Endothelial cell of coronary artery (primary cell): ENCODE measurements at places on chromosomes 12 and 14. TPM values are rescaled to one million over a fixed set of nuclear protein-coding genes. Genes with fewer than 3 reads are reported as not detected.

NRXN3 gene
- 2.6 and 3.3 TPM in 2 replicates for total RNA-seq

PACS2 gene
- total RNA-seq, result 49.5 and 71.0 TPM in 2 replicates

TSPAN9 gene
- 58.6 and 64.8 TPM in 2 replicates for total RNA-seq

POLE gene
- 26.4 and 28.1 TPM in 2 replicates for total RNA-seq

GSC gene
- total RNA-seq, result 0.09 TPM in 1 of 2 replicates, not detected in the other

SERPINA9 gene
- 0.09 TPM in 1 of 2 replicates, not detected in the other for total RNA-seq

HHIPL1 gene
- 2.0 and 4.4 TPM in 2 replicates for total RNA-seq

PPP2R5C gene
- 61.4 and 66.3 TPM in 2 replicates for total RNA-seq

RAD51AP1 gene
- total RNA-seq, result 4.6 and 11.6 TPM in 2 replicates

CLEC2B gene
- 10.3 and 36.7 TPM in 2 replicates for total RNA-seq

RPS6KA5 gene
- 2.1 and 3.1 TPM in 2 replicates for total RNA-seq
